ENCODE measurements at places on chromosomes 7 and 10.

GRCh38 chr7:585229-585711 is 65.6 kb upstream of the PDGFA start:
- DNase-seq, result no peak

DNA sequence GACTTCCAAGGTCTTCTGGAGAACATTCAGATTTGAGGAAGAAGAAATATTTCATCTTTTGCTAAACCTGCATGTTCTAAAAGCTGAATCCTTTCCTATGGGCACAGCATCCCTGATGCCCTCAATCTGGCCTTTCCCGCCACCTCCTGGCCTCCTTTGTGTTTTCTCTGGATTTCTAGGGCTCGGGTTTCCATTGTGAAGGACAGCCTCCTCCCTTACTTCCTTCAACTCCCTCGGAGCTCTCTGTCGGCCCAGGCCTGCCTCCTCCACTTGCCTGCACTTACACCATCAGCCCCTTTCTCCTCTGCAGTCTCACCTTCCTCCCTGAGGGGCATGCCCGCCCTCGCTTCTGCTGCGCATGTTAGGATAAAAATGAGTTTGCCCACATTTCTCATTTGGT is 75.4 kb downstream of the WIPF3 start:
- DNase-seq, result no peak

GRCh38 chr10:80856186-80856585 is 318.5 kb downstream of the SH2D4B start:
- no peak for DNase-seq

DNA sequence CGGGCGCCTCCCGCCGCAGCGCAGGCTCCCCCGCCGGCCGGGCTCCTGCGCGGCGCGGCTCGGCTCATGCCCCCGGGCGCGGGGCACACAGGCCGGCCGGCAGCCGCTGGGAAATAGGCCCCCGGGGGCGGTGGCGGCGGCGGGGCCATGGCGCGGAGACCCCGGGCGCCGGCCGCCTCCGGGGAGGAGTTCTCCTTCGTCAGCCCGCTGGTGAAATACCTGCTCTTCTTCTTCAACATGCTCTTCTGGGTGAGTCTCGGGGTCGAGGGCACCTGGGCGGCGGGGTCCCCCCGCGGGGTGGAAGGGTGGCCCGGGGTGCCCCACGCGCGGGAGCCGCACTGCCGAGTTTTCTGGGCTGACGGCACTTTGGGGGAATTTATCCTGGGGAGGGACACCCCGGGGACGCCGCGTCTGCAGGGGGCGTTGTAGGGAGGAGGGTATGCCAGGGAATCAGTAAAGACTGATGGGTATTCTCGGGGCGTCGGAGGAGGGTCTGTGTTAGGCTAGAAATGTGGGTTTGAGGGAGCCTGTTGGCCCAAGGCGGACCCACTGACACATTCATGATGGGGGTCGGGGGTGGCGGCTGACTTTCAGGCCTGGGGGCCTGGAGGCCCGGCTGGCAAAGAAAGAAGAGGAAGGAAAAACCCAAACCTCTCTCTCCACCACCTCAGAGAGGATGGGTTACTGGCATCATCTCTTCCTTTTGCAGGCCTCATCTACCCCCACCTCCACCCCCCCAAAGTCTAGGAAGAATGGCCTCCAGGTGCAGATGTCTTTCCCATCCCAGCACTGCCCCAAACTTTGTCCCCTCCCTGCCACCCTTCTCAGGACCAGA is 544 bp downstream of the TSPAN33 start:
- no peak for DNase-seq

Data from NCI-H2081 treated with DMSO at 0.1 percent for 48 hours (cell line).